ENCODE measurements at places on chromosomes 13 and 19.

DNA sequence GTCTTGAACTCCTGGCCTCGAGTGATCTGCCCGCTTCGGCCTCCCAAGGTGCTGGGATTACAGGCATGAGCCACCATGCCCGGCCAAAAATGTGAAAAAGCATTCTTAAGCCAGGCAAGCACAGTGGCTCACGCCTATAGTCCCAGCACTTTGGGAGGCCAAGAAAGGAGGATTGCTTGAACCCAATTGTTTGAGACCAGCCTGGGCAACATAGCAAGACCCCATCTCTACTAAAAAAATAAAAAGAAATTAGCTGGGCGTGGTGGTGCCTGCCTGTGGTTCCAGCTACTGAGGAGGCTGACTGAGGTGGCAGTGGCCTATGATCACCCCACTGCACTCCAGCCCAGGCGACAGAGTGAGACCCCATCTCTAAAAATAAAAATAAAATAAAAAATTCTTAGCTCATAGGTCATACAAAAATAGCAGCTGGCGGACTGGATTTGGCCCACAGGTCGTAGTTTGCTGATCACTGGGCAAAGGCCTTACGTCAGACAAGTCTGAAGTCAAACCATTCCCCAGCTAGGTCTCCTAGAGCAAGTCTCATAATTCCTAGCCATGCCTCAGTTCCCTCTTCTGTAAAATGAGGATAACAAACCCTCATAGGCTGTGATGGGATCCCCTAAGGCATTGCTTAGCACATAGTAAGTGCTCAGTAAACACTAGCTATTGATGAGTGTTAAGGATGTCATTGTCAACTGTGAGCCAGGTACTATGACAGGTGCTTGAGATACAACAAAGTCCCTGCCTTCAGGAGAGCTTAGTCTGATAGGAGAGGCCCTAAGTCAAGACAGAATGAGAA is 36.0 kb downstream of the INSR start:
- DNase-seq, result no peak

DNA sequence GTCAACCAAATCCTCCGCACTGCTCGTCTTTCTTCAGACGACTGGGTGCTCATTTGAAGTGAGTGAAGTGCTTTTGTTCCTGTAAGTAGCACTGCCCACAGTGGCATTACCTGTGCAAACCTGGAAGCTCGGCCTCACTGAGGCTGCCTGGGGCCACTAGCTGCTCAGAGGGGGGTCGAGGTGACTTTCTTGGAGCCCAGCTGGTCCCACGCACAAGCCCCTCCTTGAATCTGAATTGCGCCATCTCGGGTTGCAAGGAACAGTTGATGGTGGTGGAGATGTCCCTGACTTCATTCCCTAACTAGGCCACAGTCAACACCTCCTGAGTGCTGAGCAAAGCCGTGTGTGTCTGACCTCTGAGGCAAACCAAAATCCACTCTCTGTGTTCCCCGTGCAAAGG is 79.3 kb upstream of the GPR183 start:
- no peak for DNase-seq

- DNase-seq, result no peak
Observed at GRCh38 chr13:100301418-100301817, 212.5 kb downstream of the PCCA start.

- DNase-seq, result no peak
Observed at GRCh38 chr13:113258321-113259054, 38.6 kb upstream of the LAMP1 start.

GRCh38 chr13:47397739-47398138 is 500.9 kb upstream of the HTR2A start:
- no peak for DNase-seq

GRCh38 chr13:107271227-107271626 is 703.3 kb upstream of the ARGLU1 start:
- no peak for DNase-seq

DNA sequence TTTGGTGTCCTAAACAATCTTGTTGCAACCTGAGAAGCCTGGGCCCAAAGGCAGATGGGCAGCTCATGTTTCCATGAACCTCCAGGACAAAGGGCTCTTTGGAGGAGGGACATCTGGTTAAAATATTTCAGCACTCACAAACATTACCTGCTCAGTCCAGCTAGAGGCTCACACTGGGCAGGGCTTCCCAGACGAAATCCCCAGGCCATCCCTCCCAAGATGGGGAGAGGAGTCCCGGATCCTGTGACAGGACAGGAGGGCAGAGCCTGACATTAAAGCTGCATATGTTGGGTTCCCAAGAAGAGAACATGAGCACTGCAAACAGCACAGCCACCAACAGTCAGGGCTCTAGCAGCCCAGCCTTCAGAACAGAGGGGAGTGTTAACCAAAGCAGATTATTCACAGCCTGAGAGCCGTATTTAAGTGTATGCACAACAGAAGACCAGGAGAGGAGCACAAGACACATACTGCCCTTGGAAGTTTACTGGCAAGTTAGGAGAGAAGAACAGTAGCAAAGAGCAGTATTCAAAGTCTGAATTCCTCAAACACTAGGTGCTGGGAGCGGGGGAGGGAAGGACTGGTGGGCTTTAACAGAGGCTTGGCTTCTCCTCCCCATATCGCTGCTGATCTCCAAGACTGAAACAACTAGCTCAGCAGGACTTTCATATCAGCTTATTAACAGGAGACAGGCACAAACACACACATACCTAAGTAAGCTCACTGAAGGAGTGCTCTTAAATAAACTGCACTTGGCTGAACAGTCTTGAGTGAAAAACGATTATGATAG is 12.3 kb downstream of the ATP7B start:
- DNase-seq, result no peak

DNA sequence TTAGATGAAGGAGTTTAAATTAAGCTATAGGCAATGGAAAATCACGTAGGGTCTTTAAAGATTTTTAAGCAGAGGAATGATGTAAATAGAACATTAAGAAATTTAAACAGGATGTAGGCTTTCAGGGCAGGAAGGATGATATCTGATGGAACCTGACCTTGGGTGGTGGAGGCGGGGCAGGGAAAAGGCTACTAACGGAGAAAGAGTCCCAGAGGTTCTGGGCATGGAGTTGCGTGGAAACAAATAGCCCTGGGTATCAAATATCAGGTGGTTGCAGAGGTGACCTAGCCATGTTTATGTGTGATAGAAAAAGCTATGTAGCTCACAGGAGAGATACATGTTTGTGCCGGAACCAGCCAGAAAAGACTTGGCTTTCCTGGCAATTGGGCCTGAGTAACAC is 7.8 kb upstream of the CDK8 start:
- DNase-seq, result no peak

GRCh38 chr13:31056644-31057271 is 104.9 kb downstream of the HSPH1 start:
- DNase-seq, result no peak

GRCh38 chr13:24683351-24683750 is 3.1 kb downstream of the ATP12A start:
- DNase-seq, result no peak

DNA sequence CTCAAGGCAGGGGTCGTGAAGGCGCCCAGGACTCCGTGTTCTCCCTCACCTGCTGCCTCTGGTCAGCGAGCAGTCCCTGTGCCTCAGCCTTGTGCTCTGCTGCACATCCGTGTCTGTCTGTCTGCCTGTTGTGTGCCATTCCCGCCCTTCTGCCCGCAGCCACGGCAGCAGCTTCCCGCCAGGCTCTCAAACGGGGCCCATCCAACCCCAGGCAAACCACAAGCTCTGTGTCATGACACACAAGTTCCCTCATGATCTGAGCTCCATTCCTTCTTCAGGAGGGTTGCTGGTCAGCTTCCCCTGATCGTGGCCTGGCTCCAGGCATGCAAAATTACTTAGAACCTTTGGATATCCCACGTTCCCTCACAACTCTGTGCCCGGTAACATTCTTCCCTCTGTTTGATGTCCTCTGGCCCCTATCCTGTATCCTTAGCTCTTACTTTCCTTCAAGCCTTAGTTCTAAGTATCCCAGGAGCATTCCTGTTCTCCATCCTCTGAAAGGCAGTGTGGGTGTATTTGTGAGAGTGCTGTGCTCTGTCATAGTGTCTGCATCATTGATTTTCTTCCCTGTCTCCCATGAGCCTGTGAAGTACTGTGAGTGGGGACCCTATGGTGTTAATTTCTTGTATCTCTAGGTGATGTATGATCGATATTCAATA is 3.2 kb downstream of the GPR183 start:
- no peak for DNase-seq

DNA sequence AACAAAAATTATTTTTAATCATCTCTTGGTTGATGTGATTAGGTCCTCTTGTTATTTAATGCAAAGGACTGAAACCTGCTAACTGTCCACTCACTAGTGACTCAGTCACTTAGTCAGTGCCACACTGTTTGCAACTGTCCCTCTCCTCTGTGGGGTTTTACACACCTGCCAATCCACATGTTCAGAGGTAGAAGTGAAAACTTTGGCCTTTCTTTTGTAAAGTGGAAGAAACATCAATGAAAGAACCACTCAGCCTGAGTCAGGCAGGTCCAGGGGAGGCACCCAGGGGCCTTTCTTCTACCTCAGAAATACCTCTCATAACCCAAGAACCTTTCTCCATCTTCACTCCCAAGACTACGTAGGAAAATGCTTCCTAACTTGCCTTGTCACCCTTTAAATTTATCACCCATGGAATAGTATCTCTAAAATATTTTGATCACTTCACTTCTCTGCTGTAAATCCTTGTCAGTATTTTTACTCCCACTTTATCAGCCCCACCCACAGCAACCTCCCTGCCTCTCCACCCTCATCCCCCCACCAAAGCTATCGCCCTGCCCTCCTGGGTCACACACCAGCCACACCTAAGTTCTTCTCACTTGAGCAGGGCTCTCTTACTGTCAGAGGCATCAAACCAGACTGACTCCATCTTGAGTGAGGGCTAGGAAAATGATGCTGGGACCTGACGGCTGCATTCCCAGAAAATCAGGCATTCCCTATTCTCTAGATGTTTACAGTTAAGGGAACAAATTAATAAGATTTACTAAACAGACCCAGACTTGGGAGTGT is 29.6 kb upstream of the EEF1AKMT1 start:
- no peak for DNase-seq

- DNase-seq, result peak; percentile 3
Observed at GRCh38 chr13:53250977-53251376, 222.4 kb downstream of the OLFM4 start.

- no peak for DNase-seq
Observed at GRCh38 chr19:27753622-27754021, 1459.3 kb downstream of the UQCRFS1 start.

GRCh38 chr13:96822895-96823294 is 171.4 kb downstream of the OXGR1 start:
- DNase-seq, result peak; percentile 25

GRCh38 chr19:56699552-56699951 is 28.0 kb upstream of the ZNF835 start:
- no peak for DNase-seq

DNA sequence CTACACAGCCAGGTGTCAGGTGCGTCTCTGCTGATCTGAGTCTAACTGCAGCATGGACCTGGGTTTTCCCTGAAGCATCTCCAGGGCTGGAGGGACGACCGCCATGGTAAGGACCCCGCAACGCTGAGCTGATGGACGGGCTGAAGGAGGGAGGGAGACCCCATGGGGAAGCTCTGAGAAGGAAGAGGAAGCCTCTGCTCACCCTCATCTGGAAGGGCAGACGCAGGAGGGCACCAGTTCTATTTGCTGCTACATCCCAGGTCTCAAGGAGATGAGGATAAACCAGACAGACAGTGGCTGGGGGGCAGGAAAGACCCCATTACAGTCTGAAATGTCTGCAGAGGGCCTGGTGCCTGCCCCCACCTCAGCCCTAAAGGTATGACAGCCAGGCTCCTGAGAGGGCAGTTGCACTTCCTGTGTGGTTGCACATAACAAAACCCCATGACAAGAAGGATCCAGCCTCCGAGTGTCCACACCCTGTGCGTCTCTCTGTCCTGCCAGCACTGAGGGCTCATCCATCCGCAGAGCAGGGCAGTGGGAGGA is at the start of gene LILRA2:
LILRA2 (plus strand) TSS at position 461 of the 543 bp plus-strand sequence. CDS start 89 bp downstream, outside the sequence.
- DNase-seq, result no peak

- DNase-seq, result peak; percentile 39
Observed at GRCh38 chr19:17103177-17103576, 27.6 kb downstream of the MYO9B start.

DNA sequence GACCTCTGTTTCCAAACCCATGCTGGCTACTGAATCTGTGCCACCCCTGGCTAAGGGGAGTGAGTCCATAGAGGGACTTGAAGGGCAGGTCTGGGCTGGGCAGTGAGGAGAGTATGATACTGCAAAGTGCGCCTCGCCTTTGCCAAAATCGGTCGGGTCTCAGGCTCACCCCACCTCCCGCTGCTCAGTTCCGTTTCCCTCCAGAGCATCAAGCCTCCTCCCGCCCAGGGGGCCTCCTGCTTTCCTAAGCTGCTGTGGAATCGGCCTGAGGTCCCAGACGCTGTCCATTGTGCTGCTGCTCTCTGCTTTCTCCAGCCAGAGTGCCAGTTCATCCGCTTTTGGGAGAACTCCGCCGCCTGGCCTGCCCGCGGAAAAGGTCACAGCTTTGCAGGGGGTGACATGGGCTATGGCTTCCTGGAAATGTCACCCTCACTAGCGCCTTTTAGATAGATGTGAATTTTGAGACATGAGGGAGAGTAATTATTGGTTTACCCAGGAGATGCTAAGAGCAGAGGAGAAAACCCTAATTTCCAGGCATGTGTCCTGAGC is 1418.4 kb downstream of the UQCRFS1 start:
- peak; percentile 45 for DNase-seq

DNA sequence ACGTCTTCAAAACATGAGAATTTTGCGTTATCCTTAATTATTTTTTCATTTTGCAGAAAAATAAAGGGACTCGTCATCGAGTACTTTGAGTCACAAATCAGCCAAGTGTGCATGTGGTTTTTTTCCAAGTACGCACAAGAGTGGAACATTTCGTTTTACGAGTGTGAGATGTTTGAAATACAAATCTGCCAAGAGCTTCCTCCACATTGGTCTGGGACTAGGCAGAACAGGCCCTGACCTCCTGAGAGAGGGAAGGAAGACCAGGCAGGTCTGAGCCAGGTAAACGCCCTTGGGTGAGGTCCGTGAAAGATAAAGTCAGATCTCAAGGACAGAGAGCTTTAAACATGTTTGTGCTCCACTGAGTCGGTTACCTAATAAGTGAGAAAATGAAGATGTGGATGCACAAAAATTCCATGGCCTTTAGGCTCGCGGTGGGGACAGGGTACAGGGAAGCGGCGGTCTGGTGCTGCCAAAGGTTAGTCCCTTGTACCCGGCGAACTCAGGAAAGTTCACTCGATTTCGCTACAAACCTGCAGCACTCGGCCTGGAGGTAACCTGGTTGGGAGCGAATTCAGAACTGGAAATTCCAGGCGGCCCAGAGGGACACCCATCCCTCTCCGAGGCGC is 473 bp upstream of the ITM2B start:
- no peak for DNase-seq

DNA sequence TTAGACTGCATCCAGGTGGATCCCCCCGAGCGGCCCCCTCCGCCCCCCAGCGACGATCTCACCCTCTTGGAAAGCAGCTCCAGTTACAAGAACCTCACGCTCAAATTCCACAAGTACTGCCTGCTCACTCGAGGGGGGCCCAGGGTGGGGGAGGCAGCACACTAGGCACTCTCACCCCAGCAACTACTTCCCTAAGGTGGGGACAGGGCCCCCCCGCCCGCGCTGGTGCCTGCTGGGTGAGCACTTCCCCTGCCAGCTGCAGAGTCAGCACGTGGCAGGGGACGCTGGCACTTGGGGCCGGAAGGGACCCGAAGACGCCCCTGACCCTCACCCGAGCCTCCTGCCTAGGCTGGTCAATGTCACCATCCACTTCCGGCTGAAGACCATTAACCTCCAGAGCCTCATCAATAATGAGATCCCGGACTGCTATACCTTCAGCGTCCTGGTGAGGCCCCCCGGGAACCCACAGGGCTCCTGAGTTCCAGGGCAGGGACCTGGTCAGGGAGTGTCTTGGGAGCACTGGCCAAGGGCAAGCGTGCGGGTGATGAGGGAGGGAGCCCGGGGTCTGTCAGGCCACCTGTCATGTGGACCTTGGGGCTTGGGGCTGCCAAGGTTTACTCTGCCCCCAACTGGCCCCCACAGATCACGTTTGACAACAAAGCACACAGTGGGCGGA is 5.2 kb downstream of the MCOLN1 start:
- DNase-seq, result no peak

All from NAMALWA (cell line).